CD4-positive, alpha-beta T cell (primary cell): ENCODE measurements at places on chromosomes 3 and 15.

DNA sequence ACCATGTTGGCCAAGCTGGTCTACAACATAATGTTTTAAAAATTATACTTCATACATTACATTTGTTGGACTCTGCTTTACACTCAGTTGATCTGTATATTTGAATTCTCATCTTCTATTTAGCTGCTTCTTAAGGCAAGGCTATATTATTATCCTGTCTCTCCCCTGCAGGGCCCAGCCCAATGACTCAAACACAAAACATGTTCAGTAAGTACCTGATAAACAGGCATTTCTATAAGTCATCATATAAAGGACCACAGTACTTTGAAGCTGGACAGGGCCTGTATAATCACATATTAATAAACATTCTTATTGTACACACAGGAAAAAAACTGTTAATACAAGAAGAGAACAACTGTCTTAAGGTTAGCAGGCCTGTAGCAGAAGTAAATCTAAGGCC is 36.2 kb downstream of the NGLY1 start:
- DNase-seq = no peak

DNA sequence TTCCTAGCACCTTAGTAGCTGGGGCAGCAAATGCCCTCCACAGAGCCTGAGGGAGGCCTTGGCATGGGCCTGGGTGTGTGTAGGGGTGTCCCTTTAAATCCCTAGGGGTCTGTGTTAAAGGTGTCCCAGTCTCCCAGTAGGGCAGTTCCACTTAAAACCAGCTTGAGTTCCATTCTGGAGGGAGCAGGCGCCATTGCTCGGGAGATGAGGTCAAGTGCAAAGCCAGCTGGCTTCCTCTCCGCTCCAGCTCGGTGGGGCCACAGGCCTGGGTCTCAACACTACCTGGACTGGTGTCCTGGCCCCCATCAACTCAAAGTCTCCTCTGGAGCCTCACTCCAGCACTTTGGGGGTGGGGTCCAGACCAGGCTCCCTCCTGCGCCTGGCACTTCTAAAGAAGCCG is 25.2 kb downstream of the FEM1B start:
- no peak for DNase-seq

GRCh38 chr3:171334465-171334811 is 125.8 kb downstream of the TNIK start:
- no peak for DNase-seq

DNA sequence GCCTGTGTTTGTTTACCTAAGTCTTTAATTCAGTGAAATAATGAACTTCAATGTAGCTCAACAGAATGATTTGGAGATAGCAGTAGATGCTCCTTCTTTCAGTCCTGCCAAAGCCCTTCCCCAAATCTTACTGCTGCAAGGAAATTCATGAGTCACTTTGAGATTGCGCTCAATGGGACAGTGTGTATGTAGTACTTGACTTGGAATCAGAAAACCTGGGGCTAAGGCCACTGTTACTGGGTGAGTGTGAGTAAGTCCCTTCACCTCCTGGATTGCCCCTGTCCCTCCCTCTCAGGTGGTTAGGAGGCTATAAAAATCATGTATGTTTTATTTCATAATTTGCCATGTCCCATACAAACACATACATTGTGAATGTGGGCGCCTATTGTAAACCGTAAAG is 29.9 kb downstream of the ATP13A5 start:
- DNase-seq = no peak

- no peak for DNase-seq
Observed at GRCh38 chr3:89414270-89414669, 306.8 kb downstream of the EPHA3 start.

DNA sequence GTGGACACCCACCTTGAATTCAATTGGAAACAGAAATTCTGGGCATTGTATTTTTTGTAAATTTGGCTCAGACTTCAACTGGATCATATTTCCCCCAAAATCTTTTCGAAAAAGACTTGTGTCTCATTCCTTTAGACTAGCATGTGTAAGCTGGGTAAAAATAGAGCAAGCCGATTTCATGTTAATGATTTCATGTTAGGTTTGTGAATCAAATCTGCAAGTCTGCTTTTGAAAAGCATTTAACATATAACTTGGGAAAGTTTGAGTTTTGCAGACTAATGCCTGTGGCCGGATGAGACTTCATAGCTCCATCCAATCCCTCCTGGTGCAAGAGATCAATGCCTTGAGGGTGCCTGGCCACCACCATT is 64.5 kb downstream of the FLNB start:
- no peak for DNase-seq

- DNase-seq = no peak
Observed at GRCh38 chr3:187015903-187016638, 85.7 kb downstream of the ST6GAL1 start.

DNA sequence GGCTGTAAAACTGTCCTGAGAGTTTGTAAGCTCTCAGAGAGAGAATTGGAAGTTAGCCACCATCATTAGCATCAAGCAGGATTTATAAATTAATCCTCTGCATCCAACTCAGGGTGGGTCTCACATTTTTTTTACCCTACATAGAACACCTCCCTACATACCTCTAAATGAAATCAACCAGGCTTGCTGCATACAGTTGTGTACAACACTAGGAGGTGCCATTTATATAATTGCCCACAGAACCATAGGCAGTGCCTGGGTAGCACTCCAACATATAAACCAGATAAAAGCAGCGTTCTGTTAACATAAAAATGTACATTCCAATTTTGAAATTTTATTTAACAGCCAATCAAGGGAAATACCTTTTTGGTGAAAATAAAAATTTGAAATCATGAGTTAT is 48.2 kb upstream of the SELENOK start:
- no peak for DNase-seq

DNA sequence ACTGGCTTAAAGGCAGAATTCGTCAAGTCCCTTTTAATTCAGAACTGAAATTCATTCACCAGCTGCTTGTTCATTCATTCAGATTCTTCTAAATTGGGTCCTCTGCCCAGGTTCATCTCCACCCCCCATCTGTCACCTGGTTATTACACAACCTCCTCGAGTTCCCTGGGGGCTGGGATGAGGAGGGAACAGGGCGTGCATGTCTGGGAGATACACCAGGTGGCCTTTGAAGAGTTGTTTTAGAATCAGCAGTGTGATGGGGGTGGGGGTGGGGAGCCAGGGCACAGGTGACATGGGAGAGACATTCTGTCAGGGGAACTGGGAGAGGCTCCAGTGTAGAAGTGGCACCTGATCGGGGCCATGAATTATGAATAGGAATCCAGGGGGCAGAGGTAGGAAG is 8.2 kb downstream of the SNX33 start:
- DNase-seq = no peak

DNA sequence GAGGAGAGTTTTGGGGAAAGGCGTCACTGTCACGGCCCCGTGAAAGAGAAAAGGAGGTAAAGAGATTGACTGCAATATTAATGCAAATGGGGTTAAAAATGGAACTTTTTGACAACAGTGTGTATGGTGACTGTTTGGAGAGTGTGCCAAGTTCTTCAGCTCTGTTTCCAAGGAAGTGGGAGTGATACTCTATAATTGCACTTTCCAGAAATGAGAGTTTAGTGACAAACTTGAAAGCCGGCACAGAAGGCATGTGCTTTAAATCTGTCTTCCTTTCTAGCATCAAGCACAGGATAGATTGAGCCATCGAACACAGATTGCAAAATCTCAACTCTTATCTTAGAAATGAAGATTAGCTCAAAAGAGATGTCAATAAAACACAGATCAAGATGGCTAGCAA is 51.9 kb upstream of the SNRPA1 start:
- no peak for DNase-seq

- DNase-seq = peak; percentile 19
Observed at GRCh38 chr3:133490468-133491351, 82.8 kb upstream of the CDV3 start.

DNA sequence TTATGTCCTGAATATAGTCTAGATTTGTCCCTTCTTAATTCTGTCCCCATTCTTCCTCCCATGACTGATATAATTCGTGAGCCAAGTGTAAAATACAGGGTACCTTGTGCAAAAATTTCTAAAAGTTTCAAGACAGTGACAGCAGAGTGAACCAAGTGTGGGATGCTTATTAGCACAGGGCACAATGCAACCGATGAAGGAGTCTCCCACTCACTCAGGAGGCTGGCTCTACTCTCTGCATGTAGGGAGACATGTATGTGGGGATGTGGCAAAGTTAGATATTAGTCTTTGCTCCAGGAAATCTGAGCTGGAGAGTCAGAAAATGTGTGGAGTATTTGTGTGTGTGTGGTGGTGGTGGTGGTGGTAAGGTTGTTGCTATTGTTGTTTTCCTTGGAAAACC is 305.9 kb downstream of the CHL1 start:
- no peak for DNase-seq

DNA sequence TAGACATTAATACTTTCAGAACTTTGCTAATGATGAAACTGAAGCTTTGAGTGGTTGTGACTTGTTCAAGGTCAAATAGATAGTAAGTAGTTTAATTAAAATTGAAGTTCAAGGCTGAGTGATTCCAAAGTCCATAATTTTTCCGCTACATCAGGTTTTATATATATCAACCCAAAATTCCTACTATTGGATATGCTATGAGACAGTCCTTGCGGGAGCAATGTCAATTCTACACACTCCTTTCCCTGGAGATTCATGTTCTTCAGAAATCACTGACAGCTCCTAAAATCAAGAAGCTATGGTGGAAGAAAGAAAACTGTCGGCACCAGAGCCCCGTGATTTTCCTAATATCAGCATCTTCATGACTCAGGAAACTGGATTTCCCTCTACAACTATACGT is 167.6 kb downstream of the EPHA3 start:
- no peak for DNase-seq

- DNase-seq = no peak
Observed at GRCh38 chr3:133821767-133822638, 16.4 kb downstream of the SRPRB start.

GRCh38 chr15:54226455-54226854 is 248.2 kb downstream of the UNC13C start:
- DNase-seq = no peak

DNA sequence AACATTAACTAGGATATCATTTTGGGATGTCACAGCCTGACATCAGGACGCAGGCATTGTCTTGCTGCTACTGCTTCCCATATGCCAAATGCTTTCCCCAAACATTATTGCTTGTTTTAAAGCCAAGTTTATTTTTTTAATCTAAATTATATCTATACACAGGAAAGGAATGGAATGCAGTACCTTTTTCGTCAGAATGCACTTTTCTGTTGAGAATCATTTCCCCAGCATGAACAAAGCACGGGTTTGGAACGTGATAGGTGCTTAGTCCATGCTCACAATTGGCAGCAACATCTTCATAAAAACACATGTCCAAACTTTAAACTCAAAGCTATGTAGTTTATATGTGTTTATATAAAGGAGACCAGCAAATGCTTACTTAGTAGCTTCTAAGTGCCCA is 26.1 kb downstream of the PXK start:
- no peak for DNase-seq

GRCh38 chr3:52533623-52534280 is at the start of gene NT5DC2:
Gene NT5DC2, minus strand, starts transcription at chr3:52533857. Its CDS starts 120 bp downstream, at chr3:52533737.
- DNase-seq = peak; percentile 59

DNA sequence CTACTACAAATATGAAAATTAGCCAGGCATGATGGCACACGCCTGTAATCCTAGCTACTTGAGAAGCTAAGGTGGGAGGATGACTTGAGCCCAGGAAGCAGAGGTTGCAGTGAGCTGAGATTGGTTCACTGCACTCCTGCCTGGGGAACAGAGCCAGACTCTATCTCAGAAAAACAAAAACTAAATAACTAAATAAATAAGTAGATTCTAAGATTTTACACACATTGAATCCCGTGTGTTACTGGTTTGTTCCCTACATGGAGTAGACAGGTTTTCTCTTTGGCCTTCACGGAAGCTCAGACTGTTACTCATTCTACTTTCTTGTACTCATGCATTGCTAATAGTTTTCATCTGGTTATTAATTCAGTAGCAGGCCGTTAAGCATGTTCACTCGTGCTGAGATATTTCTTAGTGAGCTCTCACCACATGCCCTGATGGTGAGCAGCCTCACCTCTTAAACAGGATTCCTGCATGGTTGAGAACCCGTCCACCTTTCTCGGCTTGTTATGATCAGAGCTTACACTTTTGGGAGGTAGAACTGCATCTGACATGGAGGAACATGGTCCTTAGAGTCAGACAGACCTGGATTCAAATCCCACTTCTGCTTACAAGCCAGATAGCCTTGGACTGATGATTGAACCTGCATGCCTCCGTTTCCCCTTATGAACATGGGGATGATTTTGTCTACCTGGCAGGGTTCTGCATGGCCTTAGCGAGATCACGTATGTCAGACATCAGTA is 49.1 kb downstream of the CMTM7 start:
- no peak for DNase-seq

- no peak for DNase-seq
Observed at GRCh38 chr15:66572146-66572545, 6.3 kb upstream of the LCTL start.
